ENCODE measurements at places on chromosomes 6 and 20. TPM values are rescaled to one million over a fixed set of nuclear protein-coding genes. Genes with fewer than 3 reads are reported as not detected.

SLC22A16 gene
- total RNA-seq: not detected

PLG gene
- not detected for total RNA-seq

CAP2 gene
- 6.7 TPM for total RNA-seq

TRIM26 gene
- total RNA-seq: 38.0 TPM

MED23 gene
- 23.6 TPM for total RNA-seq

KLHDC3 gene
- total RNA-seq: 182 TPM

DNA sequence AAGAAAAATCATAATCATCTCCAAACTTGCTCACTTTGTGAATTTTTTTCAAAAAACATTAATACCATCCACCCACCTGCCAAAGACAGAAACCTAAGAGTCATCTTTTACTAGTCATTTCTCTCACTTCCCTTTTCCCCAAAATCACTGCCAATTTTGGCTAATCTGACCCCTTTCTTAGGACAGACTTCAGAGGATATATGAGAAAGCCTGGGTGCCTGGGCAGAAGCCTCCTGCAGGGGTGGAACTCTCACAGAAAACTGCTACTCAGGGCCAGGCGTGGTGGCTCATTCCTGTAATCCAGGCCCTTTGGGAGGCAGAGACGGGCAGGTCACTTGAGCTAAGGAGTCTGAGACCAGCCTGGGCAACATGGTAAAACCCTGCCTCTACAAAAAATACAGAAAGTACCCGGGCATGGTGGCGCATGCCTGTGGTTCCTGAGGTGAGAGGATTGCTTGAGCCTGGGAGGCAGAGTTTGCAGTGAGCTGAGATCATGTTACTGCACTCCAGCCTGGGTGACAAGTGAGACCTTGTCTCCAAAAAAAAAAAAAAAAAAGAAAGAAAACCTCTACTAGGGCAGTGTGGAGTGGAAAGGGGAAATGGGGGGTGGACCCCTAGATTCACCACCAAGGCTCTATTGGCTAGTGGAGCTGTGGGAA, 3.8 kb downstream of the DEK start:
- peaks cover 29% of the 10 kb centered on the region for H3K36me3 ChIP-seq
- DNase-seq: no peak

- H3K36me3 ChIP-seq: no peaks in the 10 kb centered on the region
- no peaks in the 10 kb centered on the region for H3K27me3 ChIP-seq
- H3K4me3 ChIP-seq: no peak overlapping the region
- no peak for DNase-seq
- H3K27ac ChIP-seq: no peak overlapping the region
These were observed 881.1 kb downstream of the EPHA7 start for GRCh38 chr6:92538275-92538674.

DNA sequence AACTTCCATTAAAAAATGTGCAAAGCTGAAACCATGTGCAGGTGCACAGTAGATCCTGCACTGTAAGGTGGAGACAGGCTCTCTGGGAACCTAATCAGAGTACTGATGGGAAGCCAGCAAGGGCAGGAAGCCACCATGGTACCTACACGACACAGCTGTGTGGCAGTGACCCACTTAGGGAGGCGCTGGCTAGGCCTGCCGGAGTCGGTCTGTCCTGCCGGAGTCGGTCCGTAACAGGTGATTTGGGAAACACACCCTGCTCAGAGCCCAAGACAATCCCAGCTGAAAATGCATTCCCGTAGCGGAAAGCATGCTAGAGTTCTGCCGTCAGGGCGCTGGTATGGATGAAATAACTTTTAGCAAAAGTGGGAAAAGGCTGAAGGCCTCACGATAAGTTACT, 17.2 kb downstream of the TXNDC5 start:
- H3K4me3 ChIP-seq: no peak overlapping the region
- H3K27ac ChIP-seq: no peak overlapping the region
- H3K27me3 ChIP-seq: no peaks in the 10 kb centered on the region
- H3K36me3 ChIP-seq: peaks cover 41% of the 10 kb centered on the region

- H3K36me3 ChIP-seq: no peaks in the 10 kb centered on the region
- H3K27me3 ChIP-seq: no peaks in the 10 kb centered on the region
- no peak overlapping the region for H3K4me3 ChIP-seq
- DNase-seq: no peak
These were observed 65.8 kb upstream of the E2F3 start for GRCh38 chr6:20335872-20336271.

GRCh38 chr6:36116943-36117342, 13.4 kb upstream of the MAPK13 start:
- peaks cover 12% of the 10 kb centered on the region for H3K4me1 ChIP-seq
- H3K27ac ChIP-seq: no peak overlapping the region
- H3K36me3 ChIP-seq: no peaks in the 10 kb centered on the region
- H3K27me3 ChIP-seq: no peaks in the 10 kb centered on the region

- H3K4me3 ChIP-seq: no peak overlapping the region
These were observed 31.3 kb upstream of the CDH4 start for GRCh38 chr20:61220626-61221325.

DNA sequence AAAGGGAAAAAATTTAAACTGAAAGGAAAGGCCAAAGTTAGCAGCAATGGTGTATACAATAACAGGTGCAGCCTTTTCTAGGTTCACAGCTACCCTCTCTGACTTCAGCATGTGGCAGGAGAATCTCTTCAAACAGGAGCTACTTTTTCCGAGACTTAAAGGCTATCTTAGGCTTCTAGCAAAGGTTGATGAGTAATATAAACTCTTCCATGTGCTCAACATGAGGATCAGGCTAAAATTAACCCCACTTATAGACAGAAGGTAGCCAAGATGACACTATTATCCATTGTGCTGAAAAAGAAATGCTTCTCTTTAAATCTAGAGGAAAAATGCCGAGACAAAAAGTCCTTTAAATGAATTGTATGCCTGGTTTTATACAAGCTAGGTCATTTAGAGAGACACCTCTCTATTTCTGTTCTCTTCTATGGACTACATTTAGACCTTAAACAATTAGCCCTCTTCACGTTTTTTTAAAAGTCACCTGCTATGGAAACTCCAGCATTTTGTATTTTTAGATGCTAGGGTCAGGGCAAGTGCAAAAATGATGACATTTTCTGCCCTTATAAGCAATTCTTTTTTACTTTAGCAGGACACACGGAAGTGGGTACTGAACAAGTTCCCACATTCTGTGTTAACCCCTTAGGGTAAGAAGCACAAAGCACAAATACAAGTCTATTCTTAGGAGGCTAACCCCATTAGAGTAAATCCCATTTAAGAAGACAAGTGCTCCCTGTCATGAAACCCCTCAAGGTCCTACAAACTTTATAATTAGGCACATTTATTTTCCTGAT, 216.8 kb upstream of the CITED2 start:
- no peaks in the 10 kb centered on the region for H3K27me3 ChIP-seq
- no peaks in the 10 kb centered on the region for H3K36me3 ChIP-seq
- no peak for DNase-seq
- no peak overlapping the region for H3K4me3 ChIP-seq
- peaks cover 8% of the 10 kb centered on the region for H3K4me1 ChIP-seq

DNA sequence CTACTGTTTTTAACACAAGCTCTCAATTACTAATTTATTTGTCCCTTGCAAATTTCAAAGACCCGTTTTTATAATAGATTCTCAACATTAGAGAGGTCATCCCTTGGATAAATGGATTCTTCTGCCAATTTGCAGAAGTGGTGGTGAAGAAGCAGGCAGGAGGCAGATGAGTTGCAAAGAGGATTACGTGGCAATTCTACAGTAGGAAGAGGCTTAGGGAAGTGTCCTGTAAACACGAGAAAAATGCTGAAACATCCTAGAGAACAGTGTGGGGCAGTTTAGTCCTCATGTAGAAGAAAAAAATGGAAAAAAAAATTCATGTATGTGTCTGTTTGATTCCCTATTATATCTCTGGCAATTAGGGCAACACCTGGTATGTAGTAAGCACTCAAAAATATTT, 87.6 kb downstream of the BMP2 start:
- H3K27me3 ChIP-seq: no peaks in the 10 kb centered on the region
- H3K36me3 ChIP-seq: no peaks in the 10 kb centered on the region
- H3K4me1 ChIP-seq: no peaks in the 10 kb centered on the region

DNA sequence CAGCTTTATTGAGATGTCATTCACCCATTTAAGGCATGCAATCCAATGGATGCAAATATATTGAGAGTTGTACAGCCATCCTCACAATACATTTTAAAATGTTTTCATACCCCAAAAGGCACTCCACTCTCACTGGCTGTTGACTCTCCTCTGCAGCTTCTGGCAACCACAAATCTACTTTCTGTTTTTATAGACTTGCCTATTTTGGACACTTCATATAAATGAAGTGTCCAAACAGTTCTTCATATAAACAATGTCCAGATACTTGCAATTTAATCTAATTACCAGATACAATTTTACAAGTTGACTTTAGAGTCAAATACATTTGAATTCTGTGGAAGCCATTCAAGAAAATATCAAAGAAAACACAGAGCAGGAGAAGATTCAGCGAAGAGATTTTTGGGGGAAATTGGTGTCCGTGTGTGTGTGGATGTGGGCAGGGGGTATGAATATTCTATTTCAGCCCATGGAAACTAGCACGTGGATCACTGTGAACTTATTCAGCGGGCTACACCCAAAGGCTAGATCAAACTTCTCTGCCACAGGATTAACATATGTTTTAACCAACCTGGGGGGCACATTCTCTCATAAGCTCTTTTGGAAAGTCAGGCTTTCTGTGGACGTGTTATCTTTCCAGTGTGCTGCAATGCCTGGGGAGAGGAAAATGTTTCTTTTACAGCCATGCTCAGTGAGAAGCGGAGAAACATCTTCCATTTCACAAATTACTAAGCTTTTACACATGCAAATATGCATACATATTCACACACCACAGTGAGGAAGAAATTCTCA, 73.9 kb downstream of the PLG start:
- no peak overlapping the region for H3K27ac ChIP-seq
- no peaks in the 10 kb centered on the region for H3K27me3 ChIP-seq
- H3K4me1 ChIP-seq: no peaks in the 10 kb centered on the region

GRCh38 chr6:44642870-44643522, 255.5 kb downstream of the CDC5L start:
- no peaks in the 10 kb centered on the region for H3K27me3 ChIP-seq
- no peak overlapping the region for H3K27ac ChIP-seq
- no peaks in the 10 kb centered on the region for H3K4me1 ChIP-seq
- no peak overlapping the region for H3K4me3 ChIP-seq
- DNase-seq: no peak

Measured in GM23338 (cell line).